ENCODE measurements at places on chromosomes 3 and 15. TPM values are rescaled to one million over a fixed set of nuclear protein-coding genes. Genes with fewer than 3 reads are reported as not detected.

- DNase-seq, result no peak
Measured at GRCh38 chr3:160185751-160186150, 39.5 kb upstream of the C3orf80 start.

DNA sequence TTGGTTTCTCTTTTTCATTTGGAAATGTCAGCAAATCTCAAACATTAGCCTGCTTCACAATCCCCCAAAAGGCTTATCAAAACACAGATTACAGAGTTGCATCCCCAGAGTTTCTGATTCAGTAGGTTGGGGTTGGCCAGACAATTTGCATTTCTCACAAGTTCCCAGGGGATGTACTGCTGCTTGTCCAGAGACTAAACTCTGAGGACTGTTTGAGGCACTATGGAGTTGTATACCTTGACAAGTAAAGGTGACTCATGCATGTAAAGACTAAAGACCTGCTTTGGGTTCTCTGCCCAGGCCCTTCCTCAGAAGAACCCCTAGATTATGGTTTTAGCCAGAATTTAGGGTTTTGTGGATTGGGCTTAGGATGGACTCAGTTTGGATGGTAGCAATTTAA, 151.1 kb upstream of the ARHGEF26 start:
- no peak for DNase-seq

- DNase-seq, result peak; percentile 47
Measured at GRCh38 chr3:151875759-151876158, 2.3 kb downstream of the SUCNR1 start.

DNA sequence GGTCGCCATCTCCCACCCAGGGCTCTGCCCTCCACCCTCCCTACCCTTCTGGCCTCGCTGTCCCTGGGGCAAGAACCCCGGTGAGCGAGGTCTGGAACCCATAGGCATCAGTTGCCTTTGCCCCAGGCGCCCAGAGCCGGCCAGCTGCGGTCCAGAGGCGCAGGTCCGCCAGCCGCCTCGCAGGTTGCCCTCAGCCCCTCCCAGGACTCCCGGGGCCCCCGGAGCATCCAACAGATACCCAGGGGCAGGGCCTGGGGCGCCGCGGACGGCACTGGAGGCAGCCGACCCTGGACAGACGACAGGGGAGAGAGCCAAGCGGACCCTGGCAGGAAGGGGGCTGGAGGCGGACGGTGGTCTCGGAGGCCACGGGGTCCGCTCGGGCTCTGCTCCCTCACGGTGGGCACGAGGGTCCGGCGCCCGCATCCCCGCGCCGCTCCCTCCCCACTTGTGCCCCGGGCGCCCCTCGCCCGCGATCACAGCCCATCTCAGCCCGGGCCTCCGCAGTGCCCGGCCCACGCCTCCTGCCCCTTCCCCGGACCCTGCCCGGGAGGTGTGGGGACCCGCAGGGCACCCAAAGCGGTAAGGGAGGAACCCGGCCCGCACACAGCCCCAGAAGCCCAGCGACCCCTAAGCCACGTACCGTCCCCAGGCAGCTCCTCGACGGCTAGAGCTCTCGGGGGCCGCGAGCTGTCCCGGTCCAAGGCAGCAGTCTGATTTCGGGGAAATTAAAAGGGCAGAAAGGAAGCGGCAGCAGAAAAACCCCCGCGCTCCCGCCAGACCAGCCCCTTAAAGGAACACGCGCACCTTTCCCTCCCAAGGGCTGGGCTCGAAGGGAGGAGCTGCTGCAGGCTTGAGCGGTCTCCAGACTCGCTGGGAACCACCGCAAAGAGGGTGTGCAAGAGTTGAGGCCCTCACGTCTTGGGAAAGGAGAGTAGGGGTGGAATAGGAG, at the start of gene HAPLN3:
HAPLN3 (minus strand) TSS at position 726 of the 949 bp plus-strand sequence. CDS start 8,246 bp downstream, outside the sequence.
- DNase-seq, result peak; percentile 59

GRCh38 chr15:73325191-73325861, 43.4 kb downstream of the HCN4 start:
- DNase-seq, result peak; percentile 35

DNA sequence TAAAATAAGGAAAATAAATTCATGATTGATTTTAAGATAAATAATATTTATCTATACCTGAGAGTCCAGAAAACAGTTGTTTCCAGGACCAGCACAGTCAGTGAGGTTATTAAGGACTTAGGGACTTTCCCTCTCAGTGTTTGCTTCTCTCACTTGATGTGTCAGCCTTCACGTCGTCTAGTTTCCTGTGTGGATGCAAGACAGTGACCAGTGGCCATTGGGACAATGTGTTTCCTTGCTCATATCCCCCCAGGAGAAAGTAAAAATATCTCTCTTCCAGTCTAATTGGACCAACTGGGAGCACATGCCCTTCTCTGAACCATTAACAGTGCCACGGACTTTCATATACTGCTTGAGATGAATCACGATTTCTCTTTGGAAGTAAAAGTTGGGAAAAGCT, 157.8 kb upstream of the CTNNB1 start:
- no peak for DNase-seq

GRCh38 chr15:100623301-100623700, 20.9 kb downstream of the ASB7 start:
- DNase-seq, result no peak

DNA sequence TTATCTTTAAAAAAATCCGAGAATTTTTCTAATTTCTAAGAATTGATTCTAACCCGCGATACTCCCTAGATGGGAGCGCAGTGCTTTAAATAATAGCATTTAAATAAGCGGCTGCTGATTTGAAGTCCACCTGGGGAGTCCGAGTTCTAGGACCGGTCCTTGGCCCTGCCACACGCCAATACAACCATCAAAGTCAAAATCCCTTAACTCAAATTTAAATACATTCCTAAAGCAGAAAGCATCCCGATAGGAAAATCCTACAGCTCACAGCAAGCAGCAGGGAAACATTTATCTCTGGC, 508 bp upstream of the ECT2 start:
- DNase-seq, result no peak

The FMN1 gene
- 5.5 TPM for total RNA-seq
